Activated naive CD4-positive, alpha-beta T cell treated with anti-CD3 and anti-CD28 coated beads, Interleukin-2, amount 50 U/mL, for 16 hours (primary cell): ENCODE measurements at places on chromosomes 11 and 22.

GRCh38 chr22:47295226-47295901 lies 532.9 kb downstream of the TBC1D22A start:
- no peak for DNase-seq

GRCh38 chr22:43447380-43447779 lies 35.6 kb downstream of the MPPED1 start:
- no peak for DNase-seq

GRCh38 chr11:62340269-62340901 lies 3.1 kb downstream of the ASRGL1 start:
- DNase-seq: peak; percentile 59

- DNase-seq: no peak
Measured at GRCh38 chr22:33329398-33329797, 271.2 kb upstream of the SYN3 start.

GRCh38 chr11:86251345-86251744 lies 6.8 kb downstream of the EED start:
- no peak for DNase-seq

- no peak for DNase-seq
Measured at GRCh38 chr11:84384731-84385130, 1098.6 kb upstream of the CCDC90B start.

DNA sequence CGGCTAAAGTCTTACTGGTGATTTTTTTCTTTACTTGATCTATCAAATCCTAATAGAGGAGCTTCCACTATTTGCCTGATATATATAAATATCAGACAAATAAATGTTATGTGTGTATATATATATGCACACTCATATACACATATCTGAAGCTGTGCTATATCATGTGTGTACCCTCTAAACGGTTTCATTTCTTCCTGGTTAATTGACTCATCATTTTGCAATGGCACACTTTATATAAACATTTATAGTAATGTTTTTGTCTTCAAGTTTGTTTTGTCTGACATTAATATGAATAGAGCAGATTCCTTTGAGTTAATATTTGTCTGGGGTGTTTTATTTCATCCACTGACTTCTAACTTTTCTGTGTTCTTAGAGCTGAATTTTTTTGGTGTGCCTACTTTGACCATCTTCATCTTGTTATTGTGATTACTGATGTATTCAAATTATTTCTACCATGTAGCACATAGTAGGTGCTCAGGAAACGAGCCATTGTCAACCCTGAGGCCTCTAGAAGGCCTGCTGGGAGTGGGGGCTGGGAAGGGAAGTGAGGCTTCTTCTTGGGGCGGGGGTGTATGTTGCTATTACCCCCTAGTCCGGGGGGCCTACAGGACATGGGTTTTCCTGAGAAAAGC lies 82.6 kb downstream of the LRRC32 start:
- DNase-seq: no peak
